Muscle of back (tissue), 13 donors: ENCODE measurements at places on chromosomes 12 and 14.
A peak's percentile ranks its signal among the peaks of the same experiment; 100 is the strongest.

- peak; percentile 5 for DNase-seq
These were observed 31.6 kb downstream of the AK7 start for GRCh38 chr14:96423446-96424108.

DNA sequence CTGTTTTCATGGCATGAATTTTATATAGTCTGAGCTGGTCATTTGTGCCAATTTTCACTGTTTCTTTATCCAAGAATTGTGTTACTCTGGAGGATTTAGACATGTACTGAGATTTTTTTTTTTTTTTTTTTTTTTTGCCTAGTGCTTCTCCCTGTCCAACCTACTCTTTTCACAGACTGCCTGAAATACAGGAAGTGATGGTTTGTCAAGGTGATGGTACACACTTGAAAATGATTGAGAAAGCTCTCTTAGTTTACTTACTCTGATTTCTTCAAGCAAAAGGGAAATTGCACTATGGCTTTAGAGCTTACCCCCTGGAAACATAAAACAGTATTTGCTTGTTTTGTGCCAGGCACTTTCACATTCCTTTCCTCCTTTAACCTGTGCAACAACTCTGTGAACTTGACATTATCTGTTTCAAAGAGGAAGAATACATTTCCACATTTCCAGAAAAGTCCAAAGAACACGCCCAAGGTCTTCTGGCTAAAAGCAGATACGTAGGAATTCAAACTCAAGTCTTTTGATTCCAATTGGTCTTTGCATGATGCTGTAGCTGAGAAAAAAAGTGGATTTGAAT, 181.1 kb downstream of the SLC15A5 start:
- no peak for DNase-seq

DNA sequence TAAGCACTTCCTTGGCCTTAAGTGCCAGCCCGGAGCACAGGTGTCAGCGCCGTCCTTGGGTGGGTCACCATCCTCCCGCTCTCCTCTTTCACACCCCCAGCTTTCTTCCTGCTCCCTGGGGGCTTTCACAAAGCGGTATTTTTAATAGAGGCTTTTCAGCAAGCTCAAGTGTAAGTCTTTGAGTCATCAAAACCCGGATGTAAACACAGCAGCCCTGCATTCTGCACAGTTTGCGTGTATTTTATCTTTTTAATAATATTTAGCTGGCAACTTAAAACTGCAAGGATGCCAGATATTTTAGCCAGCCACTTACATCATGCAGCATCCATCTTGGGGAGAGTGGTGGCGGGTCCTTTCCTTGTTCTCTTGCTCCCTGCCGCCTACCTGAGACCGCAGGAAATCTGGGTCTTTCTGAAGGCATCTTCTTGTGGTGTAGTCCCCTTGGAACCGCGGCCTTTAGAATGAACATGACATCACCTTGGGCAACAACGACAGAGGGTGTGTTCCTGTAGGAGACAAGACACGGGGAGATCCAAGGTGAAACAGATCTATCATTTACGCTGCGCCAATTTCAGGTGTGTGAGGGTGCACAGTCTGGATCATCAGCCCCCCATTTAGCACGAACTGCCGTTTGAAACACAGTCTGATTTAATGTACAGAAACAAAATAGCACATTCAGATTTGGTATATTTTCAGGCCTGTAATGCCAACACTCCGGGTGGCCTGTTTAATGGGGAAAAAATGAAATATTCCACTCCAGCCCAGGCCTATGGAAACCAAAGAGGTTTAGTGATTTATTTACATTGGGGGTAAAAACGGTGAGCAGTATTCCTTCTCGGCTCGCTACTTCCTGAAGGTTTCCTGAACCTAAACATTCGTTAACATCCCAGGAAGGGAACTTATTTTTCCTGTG, 12.5 kb upstream of the IRF2BPL start:
- DNase-seq, result no peak

GRCh38 chr14:42163136-42163535, 556.5 kb downstream of the LRFN5 start:
- no peak for DNase-seq

DNA sequence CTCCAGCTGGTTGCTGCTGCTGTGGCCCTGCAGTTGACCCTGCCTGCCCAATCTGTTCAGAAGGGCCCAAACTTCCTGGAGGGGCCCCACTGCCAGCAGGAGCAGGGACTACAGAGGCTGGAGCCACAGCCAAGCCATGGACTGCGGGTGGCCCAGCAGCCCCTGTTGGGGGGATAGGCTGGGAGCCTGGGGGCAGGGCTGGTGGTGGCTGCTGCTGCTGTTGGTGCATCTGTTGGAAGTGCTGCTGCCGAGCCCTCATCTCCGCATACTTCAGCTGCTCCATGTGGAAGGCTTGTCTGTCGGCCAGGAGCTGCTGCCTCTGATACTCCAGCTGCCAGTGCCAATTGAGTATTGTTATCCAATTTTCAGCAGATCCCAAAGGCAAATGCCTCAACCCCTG, 7.2 kb downstream of the MYL6 start:
- DNase-seq, result no peak

- peak; percentile 36 for DNase-seq
These were observed 32.8 kb downstream of the RBM19 start for GRCh38 chr12:113933201-113933786.

- DNase-seq, result no peak
These were observed 158.5 kb downstream of the APAF1 start for GRCh38 chr12:98803468-98804209.

GRCh38 chr14:106578481-106578880, 1052.1 kb downstream of the TMEM121 start:
- no peak for DNase-seq

GRCh38 chr14:30885840-30886740, 11.7 kb downstream of the COCH start:
- DNase-seq, result no peak

GRCh38 chr12:30859226-30859625, 67.3 kb upstream of the TSPAN11 start:
- DNase-seq, result no peak

- DNase-seq, result no peak
These were observed 27.8 kb downstream of the CLIP1 start for GRCh38 chr12:122394626-122395194.

- no peak for DNase-seq
These were observed 29.4 kb downstream of the SCN8A start for GRCh38 chr12:51620448-51620847.

GRCh38 chr14:95057851-95058250, 99.5 kb downstream of the DICER1 start:
- DNase-seq, result no peak

- no peak for DNase-seq
These were observed 30.6 kb upstream of the TMX1 start for GRCh38 chr14:51209457-51209856.

DNA sequence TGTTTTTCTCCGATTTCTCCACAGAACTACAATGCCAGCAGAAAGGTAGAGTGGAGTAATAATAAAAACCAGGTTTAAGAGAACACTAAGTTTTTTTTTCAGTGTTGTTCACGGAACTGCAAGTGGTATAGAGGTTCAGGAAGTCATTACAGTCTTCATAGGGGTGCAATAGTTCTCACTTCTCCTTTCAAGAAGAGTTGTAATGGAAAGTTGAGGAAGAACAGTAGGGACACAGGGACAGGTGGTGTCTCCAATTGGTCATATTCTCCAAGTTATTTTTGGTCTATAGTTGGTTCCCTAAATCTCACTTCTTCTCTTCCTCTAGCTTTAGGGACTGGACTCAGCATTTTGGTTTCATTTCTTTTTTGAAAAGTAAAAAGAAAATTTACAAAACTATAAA, 894.0 kb downstream of the NRXN3 start:
- DNase-seq, result no peak

DNA sequence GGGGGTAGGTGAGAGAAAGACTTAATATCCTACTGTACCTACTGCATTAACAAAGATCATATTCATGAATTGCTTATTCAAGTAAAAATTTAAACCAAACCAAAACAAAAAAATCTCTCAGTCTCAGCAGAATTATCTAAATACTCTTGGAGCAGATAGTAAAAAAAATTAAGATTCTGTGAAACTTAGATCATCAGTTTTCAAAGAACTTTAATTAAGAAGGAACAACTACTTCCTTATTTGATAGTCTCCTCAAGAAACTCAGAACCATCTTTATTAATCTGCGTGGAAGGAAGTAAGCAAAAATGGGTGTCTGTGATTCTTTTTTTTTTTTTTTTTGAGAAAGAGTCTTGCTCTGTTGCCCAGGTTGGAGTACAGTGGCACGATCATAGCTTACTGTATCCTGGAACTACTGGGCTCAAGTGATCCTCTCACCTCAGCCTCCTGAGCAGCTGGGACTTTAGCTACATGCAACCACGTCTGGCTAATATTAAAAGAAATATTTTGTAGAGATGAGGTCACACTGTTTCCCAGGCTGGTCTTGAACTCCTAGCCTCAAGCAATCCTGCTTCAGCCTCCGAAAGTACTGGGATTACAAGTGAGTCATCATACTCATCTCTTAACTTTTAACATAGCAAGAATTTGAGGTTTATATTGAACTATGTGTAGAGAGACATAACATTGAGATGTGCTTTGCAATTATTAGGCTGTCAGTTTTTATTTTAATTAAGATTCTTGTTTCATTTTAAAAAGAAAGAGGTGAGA, 37.4 kb downstream of the GAS2L3 start:
- no peak for DNase-seq

- no peak for DNase-seq
These were observed 5.6 kb upstream of the MYL6B start for GRCh38 chr12:56146492-56147460.

GRCh38 chr14:51652168-51653078, 713 bp downstream of the FRMD6 start:
- DNase-seq, result peak; percentile 83

- no peak for DNase-seq
These were observed 89.3 kb downstream of the DUSP6 start for GRCh38 chr12:89262855-89263552.

GRCh38 chr14:91980157-91980556, 32.7 kb upstream of the FBLN5 start:
- no peak for DNase-seq
